ENCODE measurements at places on chromosomes 6 and 20. TPM values are rescaled to one million over a fixed set of nuclear protein-coding genes. Genes with fewer than 3 reads are reported as not detected.

- peaks cover 12% of the 10 kb centered on the region for H3K27me3 ChIP-seq
- H3K4me3 ChIP-seq, result no peak overlapping the region
- no peak for DNase-seq
- no peaks in the 10 kb centered on the region for H3K36me3 ChIP-seq
- H3K27ac ChIP-seq, result no peak overlapping the region
Measured at GRCh38 chr20:40957265-40957760, 71.3 kb upstream of the TOP1 start.

The DACT2 gene
- total RNA-seq, result not detected

- H3K27ac ChIP-seq, result no peak overlapping the region
- H3K36me3 ChIP-seq, result peaks cover 6% of the 10 kb centered on the region
- peaks cover 2% of the 10 kb centered on the region for H3K27me3 ChIP-seq
- no peak overlapping the region for H3K4me3 ChIP-seq
Measured at GRCh38 chr6:129577691-129578090, 132.3 kb downstream of the ARHGAP18 start.

DNA sequence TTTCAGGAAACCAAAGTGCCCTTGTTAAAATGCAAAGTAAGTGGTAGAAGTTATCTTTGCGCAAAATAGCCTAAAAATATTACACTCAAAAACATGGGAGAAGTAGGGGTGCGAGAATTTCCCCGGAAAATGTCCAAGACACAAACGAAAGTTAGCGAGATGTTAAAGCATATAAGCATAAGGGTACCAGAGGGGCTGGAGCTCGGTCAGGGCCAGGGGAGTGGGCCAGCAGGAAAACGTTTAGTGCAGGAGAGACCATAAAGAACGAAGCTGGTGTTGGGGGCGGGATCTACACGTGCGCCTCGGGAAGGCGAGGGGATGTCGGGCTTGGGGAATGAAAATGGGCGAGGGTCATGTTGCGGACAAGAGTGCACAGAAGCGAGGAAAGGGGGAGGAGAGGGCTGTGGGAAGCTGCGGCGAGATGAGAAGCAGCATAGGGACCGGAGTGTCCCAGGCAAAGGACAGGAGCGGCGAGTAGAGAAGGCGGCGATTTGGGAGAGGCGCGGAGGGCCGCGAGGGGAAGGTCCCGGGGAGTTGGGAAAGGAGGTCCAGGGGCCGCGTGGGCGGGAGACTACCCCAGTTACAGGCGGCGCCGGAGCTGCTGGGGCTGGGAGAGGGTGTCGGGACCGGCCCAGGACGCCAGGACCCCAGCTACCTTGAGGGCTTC lies 600 bp downstream of the XPO5 start:
- H3K4me3 ChIP-seq, result peak overlapping the region; percentile 95
- H3K36me3 ChIP-seq, result peaks cover 20% of the 10 kb centered on the region
- no peaks in the 10 kb centered on the region for H3K27me3 ChIP-seq
- no peak for DNase-seq
- H3K4me1 ChIP-seq, result peaks cover 32% of the 10 kb centered on the region

GRCh38 chr6:163169521-163169920 lies 245.0 kb upstream of the QKI start:
- H3K36me3 ChIP-seq, result no peaks in the 10 kb centered on the region
- H3K4me3 ChIP-seq, result no peak overlapping the region
- DNase-seq, result no peak
- H3K27me3 ChIP-seq, result no peaks in the 10 kb centered on the region

The CFAP61 gene
- not detected for total RNA-seq

DNA sequence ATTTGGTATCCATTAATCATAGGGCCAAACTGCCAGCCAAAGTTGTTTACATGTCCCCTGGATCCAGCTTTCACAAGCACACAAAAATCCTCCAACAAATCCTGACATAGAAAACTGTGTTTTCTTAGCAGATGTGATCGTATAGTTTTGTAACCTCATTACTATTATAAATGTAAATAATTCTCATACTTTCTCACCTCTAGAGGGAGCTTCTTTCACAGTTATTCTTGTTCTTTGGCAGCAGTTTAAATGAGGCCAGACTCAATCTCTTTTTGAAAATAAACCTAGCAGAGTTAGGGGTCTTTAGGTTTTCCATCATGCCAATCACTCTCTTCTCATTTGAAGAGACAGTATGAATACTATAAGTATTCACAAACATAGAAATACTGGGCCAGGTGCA lies 17.0 kb upstream of the ZNF318 start:
- H3K27ac ChIP-seq, result no peak overlapping the region
- H3K4me1 ChIP-seq, result peaks cover 49% of the 10 kb centered on the region
- peaks cover 70% of the 10 kb centered on the region for H3K27me3 ChIP-seq
- H3K36me3 ChIP-seq, result peaks cover 2% of the 10 kb centered on the region

- no peak overlapping the region for H3K4me3 ChIP-seq
- no peak overlapping the region for H3K27ac ChIP-seq
- peaks cover 2% of the 10 kb centered on the region for H3K4me1 ChIP-seq
Measured at GRCh38 chr6:14462135-14462534, 344.6 kb downstream of the CD83 start.

DNA sequence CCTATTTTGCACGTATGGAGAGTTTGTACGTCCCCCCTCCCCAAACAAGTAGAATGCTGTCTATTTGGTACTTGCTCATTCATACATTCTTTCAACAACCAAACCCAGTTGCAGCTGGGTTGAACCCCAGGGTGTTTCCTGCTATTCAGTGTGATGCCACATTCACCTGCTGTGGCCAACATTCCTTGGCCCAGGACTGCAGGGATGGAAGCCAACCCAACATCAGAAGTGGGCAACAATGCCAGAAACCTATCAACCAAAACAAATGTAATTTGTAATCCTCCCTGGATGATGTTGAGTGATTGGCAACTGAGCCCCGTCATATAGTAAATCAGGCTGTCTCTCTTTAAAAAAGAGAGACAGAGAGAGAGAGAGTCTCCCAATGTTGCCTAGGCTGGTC lies 8.9 kb downstream of the NT5E start:
- H3K4me3 ChIP-seq, result no peak overlapping the region
- no peak for DNase-seq
- no peaks in the 10 kb centered on the region for H3K27me3 ChIP-seq
- peaks cover 67% of the 10 kb centered on the region for H3K4me1 ChIP-seq

The PNPLA1 gene
- not detected for total RNA-seq

The PPP1R3G gene
- 0.17 TPM for total RNA-seq

GRCh38 chr20:21681234-21681921 lies 24.1 kb upstream of the PAX1 start:
- no peak for DNase-seq
- no peaks in the 10 kb centered on the region for H3K27me3 ChIP-seq
- H3K4me3 ChIP-seq, result no peak overlapping the region
- H3K4me1 ChIP-seq, result no peaks in the 10 kb centered on the region
- H3K36me3 ChIP-seq, result no peaks in the 10 kb centered on the region
- H3K27ac ChIP-seq, result no peak overlapping the region

GRCh38 chr6:106077170-106077569 lies 9.0 kb upstream of the PRDM1 start:
- DNase-seq, result no peak
- H3K4me3 ChIP-seq, result no peak overlapping the region
- H3K27ac ChIP-seq, result no peak overlapping the region
- H3K36me3 ChIP-seq, result no peaks in the 10 kb centered on the region

The ADGRG6 gene
- total RNA-seq, result 1.2 TPM

DNA sequence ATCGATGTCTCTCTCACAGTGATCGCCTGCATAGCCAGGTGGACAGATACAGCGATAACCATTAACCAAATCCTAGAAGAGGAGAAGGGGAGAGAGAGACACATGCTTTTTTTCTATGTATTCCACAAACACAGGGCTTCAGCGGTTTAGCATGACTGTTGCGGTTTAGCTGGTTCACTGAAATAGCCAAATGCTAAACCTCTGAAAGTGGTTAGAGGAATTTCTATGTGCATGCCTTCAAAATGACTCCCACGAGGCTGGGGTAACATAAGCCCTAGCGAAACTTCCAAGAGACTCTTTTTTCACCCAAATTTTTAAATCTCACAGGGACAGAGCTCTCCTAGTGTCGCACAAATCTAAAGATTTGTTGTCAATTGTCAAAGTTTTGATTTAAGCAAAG lies 25.1 kb downstream of the JAG1 start:
- H3K4me3 ChIP-seq, result no peak overlapping the region
- peaks cover under 1% of the 10 kb centered on the region for H3K27me3 ChIP-seq
- H3K4me1 ChIP-seq, result peaks cover 14% of the 10 kb centered on the region
- H3K27ac ChIP-seq, result no peak overlapping the region
- DNase-seq, result no peak

DNA sequence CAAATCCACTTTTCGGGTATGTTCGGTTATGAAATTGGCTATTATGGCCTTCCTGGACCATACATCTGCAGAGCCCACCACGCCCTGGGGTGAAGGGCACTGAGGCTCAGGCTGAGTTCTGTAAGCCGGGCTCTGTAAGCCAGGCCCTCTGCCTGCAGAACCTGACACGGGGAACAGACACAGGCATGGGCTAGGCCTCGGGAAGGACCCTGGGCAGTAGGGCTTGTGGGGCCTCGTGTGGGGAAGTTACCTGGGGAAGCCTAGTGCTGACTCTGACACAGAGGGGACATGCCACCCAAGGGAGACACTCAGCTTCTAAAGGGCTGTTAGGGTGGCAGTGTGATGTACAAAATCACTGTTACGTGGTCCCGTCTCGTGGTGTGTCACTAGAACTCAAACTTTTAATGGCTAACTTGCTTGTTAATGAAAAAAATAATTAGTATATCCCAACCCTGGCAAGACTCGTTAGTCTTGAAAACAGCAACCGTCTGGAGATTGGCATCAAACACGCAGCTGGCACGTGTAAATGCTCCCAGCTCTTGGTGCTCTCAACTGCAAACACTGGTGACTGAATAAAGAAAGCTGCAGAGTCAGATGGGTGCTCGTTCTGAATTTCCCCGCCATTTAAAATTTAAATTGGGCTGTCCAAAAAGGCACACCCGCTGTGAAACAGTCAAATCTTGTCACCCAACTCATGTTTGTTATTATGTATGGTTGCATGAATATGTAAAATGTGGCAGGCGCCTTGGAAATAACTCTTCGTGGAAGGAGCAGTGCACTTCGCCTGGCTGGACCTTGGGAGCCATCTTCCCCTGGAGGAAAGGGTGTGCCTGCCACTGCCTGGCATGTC lies 23.6 kb upstream of the TCFL5 start:
- H3K4me1 ChIP-seq, result peaks cover 2% of the 10 kb centered on the region
- H3K4me3 ChIP-seq, result no peak overlapping the region
- no peaks in the 10 kb centered on the region for H3K27me3 ChIP-seq
- H3K36me3 ChIP-seq, result peaks cover 16% of the 10 kb centered on the region

- no peak overlapping the region for H3K4me3 ChIP-seq
- peak overlapping the region; percentile 74 for H3K27ac ChIP-seq
- H3K4me1 ChIP-seq, result peaks cover 69% of the 10 kb centered on the region
- peaks cover 51% of the 10 kb centered on the region for H3K36me3 ChIP-seq
Measured at GRCh38 chr6:139173172-139173571, 38.3 kb downstream of the HECA start.

The NUS1 gene
- total RNA-seq, result 25.1 TPM

DNA sequence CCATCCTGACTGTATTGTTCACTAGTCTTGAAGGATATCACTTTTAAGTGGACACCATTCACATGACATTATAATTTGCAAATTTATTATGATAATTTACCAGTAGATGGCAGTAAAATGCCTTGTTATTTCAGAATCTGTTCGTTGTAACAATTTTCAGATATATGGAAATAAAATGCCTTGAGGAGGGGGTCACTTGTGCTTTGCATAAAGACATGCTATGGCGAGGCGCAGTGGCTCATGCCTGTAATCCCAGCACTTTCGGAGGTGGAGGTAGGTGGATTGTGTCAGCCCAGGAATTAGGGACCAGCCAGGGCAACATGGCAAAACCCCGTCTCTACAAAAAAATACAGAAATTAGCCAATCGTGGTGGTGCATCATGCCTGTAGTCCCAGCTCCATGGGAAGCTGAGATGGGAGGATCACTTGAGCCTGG lies 9.0 kb upstream of the NCOA6 start:
- H3K27me3 ChIP-seq, result peaks cover 40% of the 10 kb centered on the region
- no peak overlapping the region for H3K27ac ChIP-seq
- no peaks in the 10 kb centered on the region for H3K36me3 ChIP-seq

The HTR1B gene
- not detected for total RNA-seq

The SPATA25 gene
- total RNA-seq, result 1.7 TPM

DNA sequence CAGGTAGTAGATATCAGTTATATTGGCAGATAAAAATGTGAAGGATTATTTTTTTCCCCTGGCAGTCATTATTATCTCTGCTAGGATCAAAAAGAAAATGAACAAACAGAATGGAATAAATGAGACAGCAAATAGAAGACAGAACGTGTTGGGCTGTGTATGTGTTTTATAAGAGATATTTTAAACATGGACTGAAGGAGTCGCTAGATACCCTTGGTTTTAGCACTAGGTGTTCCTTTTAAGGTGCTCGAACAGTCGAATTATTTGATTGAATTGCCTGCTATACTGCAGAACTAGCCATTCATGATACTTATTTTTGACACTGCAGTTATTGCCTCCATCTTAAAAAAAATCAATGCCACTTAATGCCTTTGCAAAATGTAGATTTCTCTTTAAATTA lies 3.7 kb downstream of the GRIK2 start:
- peaks cover 4% of the 10 kb centered on the region for H3K4me1 ChIP-seq
- peaks cover 59% of the 10 kb centered on the region for H3K27me3 ChIP-seq
- no peak overlapping the region for H3K4me3 ChIP-seq
- no peak for DNase-seq
- no peaks in the 10 kb centered on the region for H3K36me3 ChIP-seq
- no peak overlapping the region for H3K27ac ChIP-seq

GRCh38 chr6:151807513-151808370 lies at the start of gene ESR1:
Gene ESR1 (plus strand): TSS chr6:151807682. CDS start chr6:151807913, 231 bp downstream.
- peak within 1 kb of the TSS; percentile 67 for H3K4me3 ChIP-seq
- H3K36me3 ChIP-seq, result no peaks in the 10 kb centered on the region
- no peak within 1 kb of the TSS for H3K27ac ChIP-seq
- peaks cover 72% of the 10 kb centered on the region for H3K27me3 ChIP-seq
- peak; percentile 40 for DNase-seq

GRCh38 chr20:61915101-61915500 lies 150.6 kb downstream of the TAF4 start:
- H3K36me3 ChIP-seq, result no peaks in the 10 kb centered on the region
- DNase-seq, result no peak
- peaks cover 21% of the 10 kb centered on the region for H3K4me1 ChIP-seq
- peaks cover 7% of the 10 kb centered on the region for H3K27me3 ChIP-seq
- H3K4me3 ChIP-seq, result no peak overlapping the region

- H3K4me1 ChIP-seq, result no peaks in the 10 kb centered on the region
- no peaks in the 10 kb centered on the region for H3K36me3 ChIP-seq
- no peak overlapping the region for H3K4me3 ChIP-seq
Measured at GRCh38 chr6:50925548-50925947, 106.9 kb downstream of the TFAP2B start.

- no peak overlapping the region for H3K27ac ChIP-seq
- no peak for DNase-seq
- H3K36me3 ChIP-seq, result no peaks in the 10 kb centered on the region
- no peaks in the 10 kb centered on the region for H3K4me1 ChIP-seq
Measured at GRCh38 chr6:129786548-129786947, 74.6 kb downstream of the TMEM244 start.

Measured in activated naive CD8-positive, alpha-beta T cell treated with anti-CD3 and anti-CD28 coated beads, Interleukin-2, amount 10 ng/mL, durations not matched to agents 7 days and 5 days (primary cell).